Left ventricle myocardium superior (tissue), 1 donor: ENCODE measurements at places on chromosomes 4 and X. TPM values are rescaled to one million over a fixed set of nuclear protein-coding genes. Genes with fewer than 3 reads are reported as not detected.

DNA sequence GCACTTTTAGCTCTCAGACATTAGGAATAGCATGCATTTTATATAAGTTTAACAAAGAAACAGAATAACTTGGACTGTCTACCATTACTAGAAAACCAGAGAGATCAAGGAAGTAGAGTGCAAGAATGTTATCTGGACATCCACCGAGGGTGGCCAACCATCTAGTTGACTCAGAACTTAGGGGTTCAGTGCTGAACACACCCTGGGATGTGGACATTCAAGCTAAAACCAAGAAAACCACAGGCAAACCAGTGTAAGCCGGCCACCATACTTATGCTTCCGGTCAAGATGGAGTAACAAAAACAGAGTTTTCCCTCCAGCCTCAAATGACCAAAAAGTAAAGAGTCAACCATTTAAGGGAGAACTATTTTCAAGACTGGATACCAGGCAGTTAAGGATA, 181.4 kb upstream of the MXRA5 start:
- DNase-seq, result no peak

DNA sequence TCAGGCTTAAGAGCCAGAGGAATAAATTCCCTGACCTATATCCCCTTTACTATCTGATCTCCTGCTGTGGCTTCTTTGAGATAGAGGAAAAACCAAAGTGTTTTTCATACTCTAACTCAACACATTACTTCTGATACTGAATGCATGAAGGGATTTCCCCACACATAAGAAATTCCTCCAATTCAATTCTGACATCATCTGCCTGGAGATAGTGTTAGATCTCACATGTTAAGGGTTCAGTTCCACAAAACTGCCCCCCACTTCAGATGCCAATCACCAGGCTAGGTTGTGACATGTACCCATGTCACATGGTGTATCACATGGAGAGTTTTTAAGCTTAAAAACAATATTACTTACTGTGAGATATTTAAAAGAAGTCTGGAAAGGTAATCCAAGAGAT, 46.8 kb downstream of the GSTCD start:
- no peak for DNase-seq

The RHOXF2 gene
- total RNA-seq, result not detected

GRCh38 chr4:91997045-91997444, 306.7 kb upstream of the GRID2 start:
- DNase-seq, result no peak

GRCh38 chrX:48600226-48600625, 2.9 kb downstream of the WDR13 start:
- DNase-seq, result no peak

The GPR119 gene
- total RNA-seq, result not detected

DNA sequence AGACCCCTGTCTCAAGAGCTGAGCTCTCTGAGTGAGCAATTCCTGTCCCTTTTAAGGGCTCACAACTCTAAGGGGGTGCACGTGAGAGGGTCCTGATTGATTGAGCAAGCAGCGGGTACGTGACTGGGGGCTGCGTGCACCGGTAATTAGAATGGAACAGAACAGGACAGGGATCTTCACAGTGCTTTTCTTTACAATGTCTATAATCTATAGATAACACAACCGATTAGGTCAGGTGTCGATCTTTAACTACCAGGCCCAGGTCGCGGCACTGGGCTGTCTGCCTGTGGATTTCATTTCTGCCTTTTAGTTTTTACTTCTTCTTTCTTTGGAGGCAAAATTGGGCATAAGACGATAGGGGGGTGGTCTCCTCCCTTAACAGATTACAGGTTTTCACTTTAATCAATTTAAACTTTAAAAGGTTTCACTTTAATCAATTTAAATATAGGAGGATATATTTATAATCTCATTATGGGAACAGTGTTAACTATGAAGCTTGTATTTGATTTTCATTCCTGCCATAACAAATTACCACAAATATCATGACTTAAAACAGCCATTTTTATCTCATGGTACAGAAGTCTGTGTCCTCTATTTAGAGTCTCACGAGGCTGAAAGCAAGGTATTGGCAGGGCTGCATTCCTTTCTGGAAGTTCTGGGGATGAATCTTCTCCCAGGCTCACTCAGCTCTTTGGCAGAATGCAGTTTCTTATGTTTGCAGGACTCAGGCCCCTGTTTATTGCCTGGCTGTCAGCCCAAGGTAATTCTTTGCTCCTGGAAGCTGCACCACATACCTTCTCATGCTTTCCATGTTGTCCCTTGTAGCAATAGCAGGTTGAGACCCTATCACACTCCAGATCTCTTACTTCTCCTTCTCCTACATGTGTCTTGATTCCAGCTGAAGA, 5.2 kb downstream of the SPATA4 start:
- DNase-seq, result no peak

The IQCM gene
- not detected for total RNA-seq

DNA sequence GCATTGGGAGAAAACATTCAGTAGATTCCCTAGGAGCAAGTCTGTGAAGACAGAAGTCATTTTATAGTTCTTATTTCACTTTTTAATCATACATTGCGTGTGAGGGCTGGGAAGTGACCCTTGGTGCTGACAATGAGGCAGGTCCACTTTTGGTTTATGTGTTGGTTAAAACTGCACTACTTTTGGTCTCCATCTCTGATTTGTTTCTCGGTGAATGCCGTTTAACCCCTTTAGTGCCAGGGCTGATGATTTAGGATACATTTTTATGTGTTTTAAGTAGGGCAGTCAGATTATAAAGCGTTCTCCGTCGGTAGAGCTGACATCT, 110.4 kb downstream of the AFF1 start:
- DNase-seq, result no peak
